Ascending aorta (tissue), 2 donors: ENCODE measurements at places on chromosomes 1 and 21. TPM values are rescaled to one million over a fixed set of nuclear protein-coding genes. Genes with fewer than 3 reads are reported as not detected.

DNA sequence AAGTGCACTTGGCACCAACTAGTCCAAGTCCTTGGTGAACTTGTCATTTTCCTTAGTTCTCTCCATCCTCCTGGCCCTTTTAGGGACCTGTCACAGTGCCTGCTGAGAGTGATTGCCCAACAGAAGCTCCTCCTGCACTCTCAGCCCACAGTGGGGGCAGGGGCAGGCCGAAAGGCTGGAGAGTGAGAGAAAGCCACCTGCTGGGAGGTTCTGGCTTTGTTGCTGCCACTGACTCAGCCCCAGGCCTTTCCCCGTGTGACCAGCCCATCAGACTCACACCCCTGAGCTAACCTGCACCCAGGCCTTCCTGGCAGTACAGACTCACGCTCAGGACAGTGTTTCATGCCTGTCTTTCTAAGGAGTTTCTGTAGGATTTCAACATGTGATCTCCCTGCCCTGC, 17.1 kb upstream of the PROK1 start:
- H3K27ac ChIP-seq, result no peak overlapping the region
- no peak overlapping the region for H3K4me3 ChIP-seq
- H3K4me1 ChIP-seq, result no peaks in the 10 kb centered on the region

DNA sequence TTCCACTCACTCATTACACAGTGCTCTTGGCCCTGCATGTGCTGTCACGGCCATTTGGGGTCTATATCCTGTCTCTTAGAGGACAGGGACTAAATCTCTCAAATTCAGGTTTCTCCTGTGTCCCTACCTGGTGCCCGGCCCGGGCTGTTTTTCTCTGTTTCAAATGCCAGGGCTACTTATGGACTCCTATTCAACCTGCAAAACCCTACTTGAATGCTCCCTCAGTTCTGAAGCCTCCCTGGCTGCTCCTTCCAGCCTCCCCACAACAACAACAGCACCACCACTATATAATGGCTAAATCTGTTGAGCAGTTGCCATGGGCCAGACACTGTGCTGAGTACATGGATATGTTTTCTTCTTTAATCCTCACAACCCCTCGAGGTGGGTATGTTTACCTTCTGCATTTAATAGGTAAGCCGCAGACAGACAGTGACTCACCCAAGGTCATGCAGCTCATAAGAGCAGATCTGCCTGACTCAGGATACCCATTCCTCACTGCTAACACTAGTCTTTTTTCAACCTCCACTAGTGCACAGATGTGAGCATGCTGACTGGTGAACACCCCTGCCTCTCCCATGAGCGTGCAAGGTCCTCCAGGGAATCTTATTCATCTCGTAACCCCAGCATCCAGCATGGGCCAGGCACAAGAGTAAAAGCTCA, 29.9 kb downstream of the DHRS3 start:
- no peak overlapping the region for H3K4me3 ChIP-seq
- peaks cover 16% of the 10 kb centered on the region for H3K4me1 ChIP-seq
- no peak for DNase-seq
- peaks cover 12% of the 10 kb centered on the region for H3K36me3 ChIP-seq

- no peak overlapping the region for H3K4me3 ChIP-seq
- H3K27ac ChIP-seq, result no peak overlapping the region
- no peaks in the 10 kb centered on the region for H3K4me1 ChIP-seq
- no peaks in the 10 kb centered on the region for H3K36me3 ChIP-seq
- DNase-seq, result no peak
Measured at GRCh38 chr1:245325922-245326795, 171.4 kb downstream of the KIF26B start.

- H3K36me3 ChIP-seq, result no peaks in the 10 kb centered on the region
- no peak overlapping the region for H3K27ac ChIP-seq
- no peak for DNase-seq
- no peak overlapping the region for H3K4me3 ChIP-seq
- no peaks in the 10 kb centered on the region for H3K4me1 ChIP-seq
- H3K27me3 ChIP-seq, result no peaks in the 10 kb centered on the region
Measured at GRCh38 chr1:182768963-182769362, 20.6 kb upstream of the NPL start.

DNA sequence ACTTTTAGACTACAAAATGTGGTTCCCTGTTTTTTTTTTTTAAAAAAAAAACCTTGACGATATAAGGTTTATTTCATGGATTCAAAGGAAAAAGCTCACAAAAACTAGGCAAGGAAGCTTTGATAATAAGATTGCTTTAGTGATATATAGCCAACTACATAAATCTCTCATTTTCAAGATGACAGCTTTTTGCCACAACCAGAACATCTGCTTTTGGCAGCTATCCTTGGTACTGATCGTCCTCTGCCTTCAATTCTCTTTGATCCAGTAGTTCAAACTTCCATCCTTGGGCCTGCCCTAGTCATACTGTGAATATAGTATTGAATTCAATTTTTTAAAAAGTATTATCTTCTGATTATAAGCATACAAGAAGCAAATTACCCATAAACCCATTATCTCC, 72.9 kb upstream of the CD53 start:
- H3K4me1 ChIP-seq, result no peaks in the 10 kb centered on the region
- no peak for DNase-seq
- H3K27ac ChIP-seq, result no peak overlapping the region

TMEM240 gene
- total RNA-seq, result not detected

- H3K27ac ChIP-seq, result no peak overlapping the region
- no peak overlapping the region for H3K4me3 ChIP-seq
- no peaks in the 10 kb centered on the region for H3K36me3 ChIP-seq
Measured at GRCh38 chr1:205257735-205258134, 30.0 kb downstream of the TMCC2 start.

DNA sequence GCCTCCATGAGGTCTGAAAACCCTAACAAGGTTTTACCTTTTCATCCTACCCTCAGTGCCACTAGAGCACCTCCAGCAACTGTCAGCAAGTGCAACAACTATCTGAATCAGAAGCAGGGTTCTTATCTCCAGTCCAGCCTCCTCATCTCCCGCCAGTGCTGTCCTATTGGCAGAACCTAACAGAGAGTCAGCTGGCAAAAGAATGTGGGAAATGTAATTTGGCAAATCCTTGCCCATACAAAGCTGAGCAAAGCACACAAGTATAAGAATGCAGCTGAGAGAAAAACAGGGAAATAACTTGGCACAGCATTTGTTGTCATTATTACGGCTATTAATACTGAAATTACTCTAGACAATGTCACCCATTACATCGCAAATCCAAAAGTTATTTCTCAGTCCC, 124.2 kb downstream of the ATP6V1G3 start:
- H3K27ac ChIP-seq, result no peak overlapping the region
- H3K4me3 ChIP-seq, result no peak overlapping the region
- H3K4me1 ChIP-seq, result no peaks in the 10 kb centered on the region

DNA sequence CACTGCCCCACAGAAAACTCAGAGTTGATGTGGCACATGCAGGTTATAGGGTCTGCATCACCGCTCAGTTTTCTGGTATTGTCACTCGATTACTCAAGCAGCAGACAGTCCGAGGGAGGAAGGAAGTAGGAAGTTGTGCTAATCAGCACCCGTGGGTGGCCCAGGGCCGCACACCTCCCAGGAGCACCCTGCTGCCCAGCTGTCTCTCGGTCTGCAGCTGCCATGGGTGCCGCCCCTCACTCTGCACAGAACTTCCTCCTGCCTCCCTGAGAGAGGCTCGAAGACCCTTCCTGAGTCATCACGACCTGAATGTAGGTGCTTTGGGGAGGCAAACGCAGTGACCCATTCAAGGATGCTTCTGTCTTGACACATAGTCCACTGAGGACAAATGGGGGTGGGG, 4.2 kb upstream of the TFF3 start:
- no peaks in the 10 kb centered on the region for H3K27me3 ChIP-seq
- no peaks in the 10 kb centered on the region for H3K36me3 ChIP-seq
- H3K27ac ChIP-seq, result no peak overlapping the region
- H3K4me1 ChIP-seq, result no peaks in the 10 kb centered on the region
- H3K4me3 ChIP-seq, result no peak overlapping the region

- no peak for DNase-seq
- H3K4me1 ChIP-seq, result no peaks in the 10 kb centered on the region
- H3K36me3 ChIP-seq, result no peaks in the 10 kb centered on the region
- H3K27me3 ChIP-seq, result no peaks in the 10 kb centered on the region
- no peak overlapping the region for H3K4me3 ChIP-seq
Measured at GRCh38 chr21:32802954-32803353, 31.4 kb upstream of the PAXBP1 start.

PRAMEF11 gene
- not detected for total RNA-seq

- no peak overlapping the region for H3K27ac ChIP-seq
- H3K4me1 ChIP-seq, result peaks cover 3% of the 10 kb centered on the region
- H3K4me3 ChIP-seq, result no peak overlapping the region
- H3K27me3 ChIP-seq, result no peaks in the 10 kb centered on the region
- no peak for DNase-seq
Measured at GRCh38 chr21:31555741-31556191, 103.7 kb upstream of the SOD1 start.

ACTL8 gene
- total RNA-seq, result not detected

DNA sequence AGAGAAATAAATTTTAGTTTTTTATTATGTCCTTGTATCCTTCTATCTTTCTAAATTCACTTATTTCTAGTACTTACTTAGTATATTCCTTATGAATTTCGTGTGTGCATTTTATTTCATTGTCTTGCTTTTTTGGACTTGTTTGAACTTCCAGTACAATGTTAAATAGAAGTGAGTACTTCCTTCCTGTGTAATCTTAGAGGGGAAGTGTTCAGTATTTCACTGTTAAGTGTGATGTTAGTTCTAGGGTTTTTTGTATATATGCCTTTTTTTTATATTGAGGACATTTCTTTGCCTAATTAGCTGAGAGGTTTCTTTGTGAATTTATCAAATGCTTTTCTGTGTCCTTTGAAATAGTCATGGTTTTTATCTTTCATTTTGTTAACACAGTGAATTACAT, 10.7 kb downstream of the LYPLAL1 start:
- no peak for DNase-seq
- no peaks in the 10 kb centered on the region for H3K27me3 ChIP-seq
- no peaks in the 10 kb centered on the region for H3K4me1 ChIP-seq
- H3K27ac ChIP-seq, result peak overlapping the region; percentile 9
- H3K36me3 ChIP-seq, result no peaks in the 10 kb centered on the region

DNA sequence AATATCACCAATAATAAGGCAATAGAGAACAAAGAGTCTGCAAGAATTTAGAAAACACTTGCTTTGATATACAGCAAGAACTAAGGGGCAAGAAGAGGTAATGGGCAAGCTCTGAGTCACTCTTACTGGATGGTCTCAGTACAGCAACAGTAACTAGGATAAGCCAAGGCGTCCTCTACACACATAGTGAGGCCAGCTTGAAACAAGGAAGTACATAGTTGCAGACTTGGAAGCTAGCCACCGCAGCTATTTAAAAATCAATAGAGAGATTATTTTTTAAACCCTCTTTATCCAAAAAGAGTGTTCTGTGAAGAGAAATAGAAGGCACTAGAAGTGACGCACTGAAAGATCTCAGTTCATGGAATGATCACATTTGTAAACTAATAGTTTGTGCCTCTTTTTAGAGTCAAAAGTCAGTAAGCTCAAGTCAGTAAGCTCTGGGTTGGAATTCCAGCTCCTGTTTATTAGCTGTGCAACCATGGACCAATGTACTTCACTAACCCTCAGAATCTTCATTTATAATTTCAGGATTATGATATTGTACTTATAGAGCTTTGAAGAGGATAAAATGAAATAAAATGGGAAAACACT, 118.6 kb downstream of the AKT3 start:
- H3K4me1 ChIP-seq, result peaks cover 24% of the 10 kb centered on the region
- no peak overlapping the region for H3K4me3 ChIP-seq
- no peaks in the 10 kb centered on the region for H3K27me3 ChIP-seq
- H3K27ac ChIP-seq, result peak overlapping the region; percentile 35
- H3K36me3 ChIP-seq, result no peaks in the 10 kb centered on the region

DNA sequence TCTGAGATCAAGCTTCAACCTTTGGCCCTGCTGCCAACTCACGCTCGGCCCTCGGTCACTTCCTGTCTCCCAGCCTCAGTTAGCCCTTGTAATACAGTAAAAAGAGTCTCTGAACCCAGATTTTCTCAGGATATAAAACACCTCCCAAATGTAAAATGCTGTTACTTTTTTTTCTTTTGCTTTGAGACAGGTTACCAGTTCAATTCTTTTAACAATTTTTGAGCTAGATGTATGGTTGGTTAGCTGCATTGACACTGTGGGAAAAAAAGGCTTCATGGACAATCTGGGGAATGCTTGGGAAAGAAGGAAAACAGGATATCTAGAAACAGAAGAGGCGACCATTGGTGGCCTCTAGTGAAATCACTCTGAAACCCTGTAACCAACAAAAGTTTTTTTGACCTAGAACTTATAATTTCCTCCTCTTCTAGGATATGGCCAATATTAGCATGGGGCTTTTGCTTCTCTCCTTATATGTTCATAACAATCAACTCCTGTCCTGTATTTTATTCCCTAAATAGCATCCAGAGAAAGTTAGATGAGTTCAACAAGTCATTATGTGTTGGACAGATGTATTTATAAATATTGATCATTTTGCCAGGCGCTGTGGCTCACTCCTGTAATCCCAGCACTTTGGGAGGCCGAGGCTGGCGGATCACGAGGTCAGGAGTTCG, 1.3 kb downstream of the CMPK1 start:
- H3K4me3 ChIP-seq, result peak overlapping the region; percentile 100
- DNase-seq, result no peak
- peak overlapping the region; percentile 99 for H3K27ac ChIP-seq
- H3K36me3 ChIP-seq, result no peaks in the 10 kb centered on the region
- H3K4me1 ChIP-seq, result peaks cover 14% of the 10 kb centered on the region

DNA sequence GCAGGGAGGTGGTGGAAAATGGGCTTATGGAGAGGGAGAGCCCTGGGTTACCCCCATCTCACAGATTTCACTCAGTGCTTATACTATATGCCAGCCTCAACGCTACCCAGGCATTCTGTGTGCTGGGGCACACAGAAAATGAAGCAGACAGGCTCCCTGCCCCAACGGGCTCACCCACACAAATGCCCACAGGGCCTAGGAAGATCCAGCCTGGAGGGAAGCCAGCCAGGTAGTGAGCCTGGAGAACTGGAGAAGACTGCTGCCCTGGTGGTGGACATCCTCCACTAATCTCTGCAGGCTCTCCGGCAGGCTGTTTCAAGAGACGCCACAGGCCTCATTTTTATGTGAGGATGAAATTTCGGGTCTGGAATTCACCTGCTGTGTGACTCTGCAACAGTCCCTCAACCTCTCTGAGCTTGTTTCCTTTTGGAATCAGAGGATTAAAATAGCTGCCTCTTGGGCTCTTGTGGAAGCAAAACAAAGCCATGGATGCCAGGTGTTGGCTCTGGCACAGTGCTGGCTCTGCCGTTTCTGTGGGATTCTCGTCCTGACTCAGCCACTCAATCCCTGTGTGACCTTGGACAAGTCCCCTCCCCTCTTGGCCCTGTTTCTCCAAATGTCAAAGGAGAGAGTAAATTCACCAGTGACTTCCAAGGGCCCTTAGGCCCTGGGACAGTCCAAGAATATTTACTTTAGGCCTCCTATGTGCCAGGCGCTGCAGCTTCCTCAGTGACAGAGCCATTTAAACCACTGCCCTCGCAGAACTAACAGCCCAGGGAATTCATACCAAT, 3.6 kb downstream of the PAQR7 start:
- peaks cover 16% of the 10 kb centered on the region for H3K4me1 ChIP-seq
- H3K4me3 ChIP-seq, result no peak overlapping the region
- H3K27me3 ChIP-seq, result no peaks in the 10 kb centered on the region
- H3K27ac ChIP-seq, result no peak overlapping the region

- no peaks in the 10 kb centered on the region for H3K27me3 ChIP-seq
- no peak overlapping the region for H3K4me3 ChIP-seq
- H3K27ac ChIP-seq, result no peak overlapping the region
- no peak for DNase-seq
- H3K4me1 ChIP-seq, result no peaks in the 10 kb centered on the region
- no peaks in the 10 kb centered on the region for H3K36me3 ChIP-seq
Measured at GRCh38 chr1:115214098-115214497, 124.0 kb downstream of the NGF start.

CELF3 gene
- total RNA-seq, result not detected

- no peaks in the 10 kb centered on the region for H3K27me3 ChIP-seq
- no peak overlapping the region for H3K27ac ChIP-seq
- DNase-seq, result no peak
- no peaks in the 10 kb centered on the region for H3K36me3 ChIP-seq
Measured at GRCh38 chr21:28336314-28336713, 656.4 kb downstream of the LTN1 start.
